Ascending aorta (tissue), 2 donors: ENCODE measurements at places on chromosomes 13 and 19.

- no peak for DNase-seq
These were observed 690 bp upstream of the B3GNT8 start for GRCh38 chr19:41427647-41428480.

DNA sequence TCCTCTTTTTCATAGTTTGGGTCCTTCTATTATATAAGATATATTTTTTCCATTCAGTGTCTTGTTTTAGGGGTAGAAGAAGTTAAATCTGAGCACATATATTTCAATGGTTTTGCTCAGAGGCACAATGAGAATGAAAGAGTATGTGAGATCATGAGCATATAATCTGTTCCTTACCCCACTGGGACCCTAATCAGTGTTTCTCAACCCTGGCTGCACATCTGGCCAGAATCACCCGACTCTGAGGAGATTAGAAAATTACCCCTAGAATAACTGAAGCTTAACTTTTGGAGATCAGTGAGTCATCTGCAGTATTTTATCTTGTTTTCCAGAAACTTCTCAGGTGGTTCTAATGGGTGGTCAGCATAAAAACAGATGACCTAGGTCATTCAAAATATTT lies 782 bp downstream of the CYSLTR2 start:
- DNase-seq: no peak

DNA sequence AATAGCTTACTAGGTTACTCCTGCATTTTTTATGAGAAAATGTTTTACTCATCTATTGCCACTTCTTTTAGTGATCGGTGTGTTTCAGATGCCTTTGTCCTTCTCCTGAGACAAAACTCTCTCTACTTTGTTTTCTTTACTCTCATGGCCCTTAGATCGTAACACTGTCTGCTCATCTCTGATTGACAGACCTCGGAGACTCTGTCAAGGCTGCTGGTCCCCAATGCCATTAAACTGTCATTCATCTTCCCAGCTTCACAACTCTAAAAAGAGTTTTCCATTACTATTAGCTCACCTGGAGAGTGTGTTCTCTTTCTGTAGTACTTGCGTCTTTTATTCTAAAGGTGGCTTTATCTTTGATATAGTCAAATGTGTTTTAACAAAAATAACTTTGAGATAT lies 765.2 kb downstream of the SLITRK1 start:
- DNase-seq: no peak

DNA sequence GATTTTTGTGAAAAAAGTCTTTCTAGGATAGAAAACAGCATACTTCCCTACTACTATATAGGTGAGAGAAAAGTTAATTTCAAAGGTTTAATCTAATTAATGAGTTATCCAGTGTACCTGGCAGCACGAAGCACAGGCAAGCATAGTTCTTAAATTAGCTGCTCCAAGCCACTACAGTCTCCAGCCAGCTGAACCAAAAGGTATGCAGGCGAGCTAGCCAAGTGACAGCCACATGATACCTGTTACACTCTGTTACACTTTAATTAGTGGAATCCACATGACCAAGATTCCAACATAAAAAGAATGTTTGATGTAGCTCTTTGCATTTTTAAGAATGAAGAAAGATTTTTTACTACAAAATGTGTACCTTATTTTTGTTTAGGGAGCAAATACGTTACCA lies 15.5 kb downstream of the SLC25A30 start:
- no peak for DNase-seq

- DNase-seq: no peak
These were observed at the start of gene C19orf85 for GRCh38 chr19:55464662-55465054. Gene C19orf85 (minus strand): TSS chr19:55464751. CDS start chr19:55464554, 197 bp downstream.

GRCh38 chr19:32581705-32582179 lies 752 bp downstream of the PDCD5 start:
- DNase-seq: no peak

DNA sequence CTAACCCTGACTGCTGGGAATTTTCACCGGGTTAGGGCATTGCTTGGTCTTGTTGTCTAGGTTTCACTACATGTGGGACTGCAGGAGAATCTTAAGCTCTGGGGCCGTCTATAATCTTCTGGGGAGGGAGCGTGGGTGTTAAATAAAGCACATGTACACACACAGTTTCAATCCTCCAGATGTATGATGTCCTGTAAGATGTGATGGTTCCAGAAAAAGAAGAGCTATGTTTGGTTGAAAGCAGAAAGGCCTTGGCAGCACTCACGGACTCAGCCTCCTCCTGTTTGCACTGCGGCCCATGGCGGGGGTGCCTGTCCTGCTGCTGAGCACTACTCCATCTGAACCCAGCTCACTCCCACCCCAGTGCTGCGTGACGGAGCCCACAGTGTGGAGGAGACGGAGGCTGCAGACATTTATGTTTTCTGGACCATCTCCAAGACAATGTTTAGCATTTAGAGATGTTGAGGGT lies 343.5 kb downstream of the TEX29 start:
- DNase-seq: no peak

DNA sequence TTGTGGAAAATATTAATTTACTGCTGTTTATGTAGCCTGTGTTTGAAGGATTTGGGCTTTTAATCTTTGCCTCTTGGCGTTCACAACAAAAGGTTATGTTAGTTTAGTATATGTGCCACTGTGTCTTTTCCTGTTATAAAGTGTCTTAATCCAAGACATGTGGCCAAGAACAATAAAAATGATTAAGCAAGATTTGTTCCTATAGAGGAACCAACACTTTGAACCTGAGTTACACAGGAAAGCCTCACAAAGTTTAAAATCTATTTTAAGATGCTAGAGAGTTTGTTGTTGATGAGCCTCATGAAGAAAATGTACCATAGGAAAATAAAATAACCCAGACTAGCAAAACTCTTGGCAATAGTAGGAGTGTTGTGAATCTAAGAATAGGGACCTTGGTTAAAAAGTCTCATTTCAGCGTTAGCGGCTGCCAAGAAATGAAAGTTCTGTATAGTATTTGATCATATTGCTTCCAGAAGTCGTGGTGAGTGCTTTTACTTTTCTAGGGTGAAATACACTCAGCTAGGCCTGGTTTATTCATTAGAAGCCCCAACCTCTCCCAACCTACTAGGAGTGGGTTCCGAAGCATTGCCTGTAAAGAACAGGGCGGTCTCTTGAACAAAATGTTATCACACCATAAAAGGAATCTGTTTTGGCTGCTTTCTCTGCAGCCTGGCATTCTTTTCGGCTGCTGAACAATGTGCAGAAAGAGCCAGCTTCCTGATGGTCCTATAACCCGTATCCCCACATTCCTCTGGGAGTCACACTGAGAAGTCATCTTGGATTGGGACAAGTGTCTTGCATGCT lies 102.6 kb downstream of the LRCH1 start:
- no peak for DNase-seq

GRCh38 chr19:48325265-48325910 lies at the start of gene EMP3:
Gene EMP3 (plus strand): TSS chr19:48325552. CDS start chr19:48326845, 1,293 bp downstream.
- DNase-seq: peak; percentile 58

DNA sequence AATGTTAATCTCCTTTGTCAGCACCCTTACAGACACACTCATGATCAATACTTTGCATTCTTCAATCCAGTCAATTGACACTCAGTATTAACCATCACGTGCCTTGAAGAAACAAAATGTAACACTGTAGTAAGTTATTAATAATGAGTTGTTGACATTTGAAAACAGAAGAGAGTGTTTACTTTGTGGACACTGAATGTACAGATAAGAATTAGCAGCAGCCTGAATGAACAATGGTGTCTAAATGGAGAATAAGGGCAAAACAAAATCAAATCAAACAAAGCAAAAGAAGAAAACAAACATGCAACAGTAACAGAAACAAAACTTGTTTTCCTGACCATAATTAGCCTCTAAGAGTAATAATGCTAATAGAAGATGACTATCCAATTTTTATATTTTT lies 1191.1 kb upstream of the MIR17HG start:
- no peak for DNase-seq

DNA sequence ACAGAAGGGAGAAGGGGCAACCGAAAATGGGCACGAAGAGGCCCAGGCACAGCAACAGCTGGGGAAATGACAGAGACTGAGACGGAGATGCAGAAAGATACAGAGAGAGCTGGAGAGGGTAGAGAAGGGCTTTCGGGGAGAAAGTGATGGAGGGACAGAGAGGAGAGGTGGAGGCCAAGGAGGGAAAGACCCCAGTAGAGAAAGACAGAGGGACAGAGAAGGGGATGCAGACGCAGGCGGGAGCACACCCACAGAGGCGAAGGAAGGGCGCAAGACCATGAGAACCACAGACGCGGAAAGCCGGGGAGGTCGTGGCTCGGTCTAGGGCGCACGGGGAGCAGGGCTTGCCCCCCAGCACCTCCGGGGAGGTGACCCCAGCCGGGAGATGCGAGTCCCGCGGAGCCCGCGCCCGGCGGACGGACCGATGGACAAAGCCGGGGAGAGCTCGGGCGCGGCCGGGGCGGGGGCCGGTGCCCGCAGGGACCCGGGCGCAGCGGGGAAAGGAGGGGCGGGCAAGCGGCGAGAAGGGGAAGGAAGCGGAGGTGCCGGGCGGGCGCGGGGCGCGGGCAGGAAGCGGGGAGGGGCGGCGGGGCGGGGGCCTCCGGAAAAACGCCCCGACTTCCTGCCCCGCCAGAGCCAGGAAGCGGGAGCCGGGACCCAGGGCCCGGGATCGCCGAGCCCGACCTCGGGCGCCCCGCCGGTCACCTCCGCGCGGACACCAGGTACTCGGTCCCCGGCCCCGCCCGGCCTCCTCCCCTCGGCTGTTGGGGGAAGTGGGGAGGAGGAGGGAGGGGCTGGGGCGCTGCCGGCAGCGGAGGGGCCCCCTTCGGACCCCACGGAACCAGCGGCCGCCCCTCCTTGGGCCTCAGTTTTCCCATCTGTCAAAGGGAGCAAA lies at the start of gene ARHGEF1:
TSS of gene ARHGEF1 (plus strand) at position 617 of the 895 bp plus-strand sequence. CDS start 4,899 bp downstream, outside the sequence.
- DNase-seq: no peak

- no peak for DNase-seq
These were observed 18.5 kb upstream of the GPR18 start for GRCh38 chr13:99276706-99277105.

- no peak for DNase-seq
These were observed 7.8 kb upstream of the URI1 start for GRCh38 chr19:29934257-29934656.

DNA sequence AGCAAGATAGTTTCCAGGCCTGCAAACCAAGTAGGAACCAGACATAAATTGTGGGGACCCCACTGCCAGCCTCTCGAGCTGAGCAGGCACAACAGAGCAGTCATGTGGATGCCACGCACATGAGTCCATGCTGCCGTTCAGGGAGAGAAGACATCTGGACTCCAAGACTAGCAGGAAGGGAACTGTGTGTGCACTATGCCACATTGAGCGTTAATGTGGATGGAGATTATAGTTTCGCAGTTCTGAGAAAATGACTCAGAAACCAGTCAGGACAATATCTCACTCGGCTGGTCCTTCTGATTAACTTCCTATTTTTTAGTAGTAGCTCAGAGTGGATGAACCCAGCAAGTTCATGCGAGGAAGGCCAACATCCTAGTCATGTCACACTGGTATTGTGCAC lies 124.9 kb downstream of the CRYL1 start:
- DNase-seq: no peak

- no peak for DNase-seq
These were observed 193.3 kb downstream of the PCDH9 start for GRCh38 chr13:67036699-67037457.

DNA sequence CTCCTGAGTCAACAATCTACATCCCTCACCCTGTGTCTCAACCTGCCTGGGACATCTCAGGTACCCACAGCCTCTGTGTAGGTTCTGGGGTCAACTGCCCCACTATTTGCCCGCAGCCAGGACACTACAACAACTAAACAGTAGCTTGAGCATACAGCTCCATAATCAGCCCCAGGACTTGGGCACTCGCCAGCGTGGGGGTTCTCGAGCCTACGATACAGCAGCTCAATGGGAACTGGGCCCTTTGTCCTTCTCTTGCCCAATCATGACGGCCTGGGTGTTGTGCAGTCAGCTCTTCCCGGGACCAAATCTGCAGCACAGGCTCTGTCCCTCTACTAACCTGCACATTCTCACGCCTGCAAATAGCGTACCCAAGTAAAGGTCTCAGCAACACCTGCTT lies 1.3 kb downstream of the ZNF180 start:
- no peak for DNase-seq

- DNase-seq: no peak
These were observed 32.2 kb downstream of the ELL start for GRCh38 chr19:18489627-18490184.

DNA sequence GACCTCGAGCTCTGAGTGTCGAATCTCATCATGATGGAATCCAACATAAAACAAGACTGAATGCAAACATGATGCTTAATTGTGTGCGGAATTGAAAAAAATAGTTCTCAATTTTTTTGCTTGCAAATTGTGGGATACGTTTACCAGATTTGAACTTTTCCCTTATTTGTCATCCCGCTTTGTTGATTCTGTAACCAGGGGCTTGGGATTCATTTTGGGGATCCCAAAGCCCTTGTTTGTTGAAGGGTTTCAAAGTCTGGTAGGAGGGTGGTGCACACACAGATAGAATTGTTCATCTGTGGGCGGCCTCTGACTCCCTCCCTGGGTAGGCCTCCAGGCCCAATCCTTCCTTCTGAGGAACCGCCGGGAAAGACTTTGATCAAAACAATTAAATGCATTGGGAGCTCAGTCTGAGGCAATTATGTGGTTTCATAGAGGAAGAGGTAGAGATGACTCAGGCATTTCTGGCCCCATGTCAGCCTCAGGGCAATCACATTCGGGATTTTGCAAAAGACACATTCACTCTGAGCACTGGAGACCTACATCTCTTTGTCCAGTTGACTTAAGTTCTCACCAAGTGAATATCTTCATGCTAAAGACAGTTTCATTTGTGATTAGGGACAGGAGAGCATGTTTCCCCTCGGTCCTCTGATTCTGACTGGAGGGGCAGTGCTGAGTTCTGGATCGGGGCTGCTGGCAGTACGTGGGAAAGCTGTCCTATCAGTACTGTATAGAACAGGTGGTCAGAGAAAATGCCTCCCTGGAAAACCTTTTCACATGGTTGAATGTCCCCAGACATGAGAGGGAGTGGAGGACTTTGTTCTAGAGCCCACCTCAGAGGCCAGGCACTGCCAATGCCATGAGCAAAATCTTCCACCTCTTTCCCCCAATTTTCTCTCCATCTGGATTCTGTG lies 27.8 kb upstream of the IGFL4 start:
- no peak for DNase-seq

- no peak for DNase-seq
These were observed 15.9 kb downstream of the ARHGEF7 start for GRCh38 chr13:111131048-111131447.

- DNase-seq: no peak
These were observed 986.7 kb upstream of the MIR17HG start for GRCh38 chr13:90360785-90361184.

GRCh38 chr19:40594255-40594654 lies 6.9 kb upstream of the LTBP4 start:
- no peak for DNase-seq

- no peak for DNase-seq
These were observed 36.2 kb downstream of the ERICH4 start for GRCh38 chr19:41478875-41479756.
